ENCODE measurements at places on chromosomes 3 and 15.

DNA sequence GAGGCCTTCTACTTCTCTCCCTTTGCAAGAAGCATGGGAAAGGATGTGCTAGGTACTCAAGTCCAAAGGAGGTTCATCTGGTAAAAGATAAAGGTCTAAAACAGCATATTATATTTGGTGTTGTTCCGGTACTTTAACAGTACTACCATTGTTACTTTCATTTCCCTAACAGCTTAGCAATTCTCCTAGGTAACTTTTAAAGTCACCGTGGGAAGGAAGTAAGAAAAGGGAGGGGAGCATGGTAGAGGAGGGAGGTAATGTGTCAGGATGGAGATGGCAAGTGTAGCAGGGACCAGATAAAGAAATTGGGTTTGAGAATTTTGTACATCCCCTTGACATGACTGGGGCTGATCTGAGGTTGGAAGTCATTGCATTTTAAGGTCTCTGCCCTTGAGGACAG is 89.4 kb upstream of the SKOR1 start:
- DNase-seq, result no peak

GRCh38 chr15:37134699-37135131 is 34.4 kb upstream of the MEIS2 start:
- peak; percentile 18 for DNase-seq

GRCh38 chr15:39153716-39154115 is 427.2 kb upstream of the THBS1 start:
- DNase-seq, result no peak

- no peak for DNase-seq
These were observed 520.1 kb downstream of the ROBO1 start for GRCh38 chr3:79247725-79248043.

- DNase-seq, result peak; percentile 70
These were observed 2.7 kb upstream of the ALS2CL start for GRCh38 chr3:46695962-46696894.

DNA sequence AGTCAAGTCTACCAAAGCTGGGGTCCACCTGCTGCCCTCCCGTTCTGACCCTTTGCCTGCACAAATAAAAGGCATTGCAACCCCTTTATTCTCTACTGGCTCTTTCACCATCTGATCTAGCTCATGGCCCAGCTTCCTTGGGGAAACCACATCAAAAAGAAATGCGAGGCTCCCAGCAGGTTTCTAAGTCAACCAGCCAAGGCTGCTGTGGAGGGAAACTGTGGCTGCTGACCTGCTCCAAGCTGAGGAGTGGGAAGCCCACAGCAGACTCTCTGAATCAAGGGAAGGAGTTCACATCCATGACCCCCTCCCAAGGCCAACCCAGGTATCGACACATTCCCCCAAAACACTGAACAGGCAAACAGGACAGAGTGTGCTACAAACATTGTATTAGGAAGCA is 25.2 kb upstream of the SLCO2A1 start:
- DNase-seq, result no peak

DNA sequence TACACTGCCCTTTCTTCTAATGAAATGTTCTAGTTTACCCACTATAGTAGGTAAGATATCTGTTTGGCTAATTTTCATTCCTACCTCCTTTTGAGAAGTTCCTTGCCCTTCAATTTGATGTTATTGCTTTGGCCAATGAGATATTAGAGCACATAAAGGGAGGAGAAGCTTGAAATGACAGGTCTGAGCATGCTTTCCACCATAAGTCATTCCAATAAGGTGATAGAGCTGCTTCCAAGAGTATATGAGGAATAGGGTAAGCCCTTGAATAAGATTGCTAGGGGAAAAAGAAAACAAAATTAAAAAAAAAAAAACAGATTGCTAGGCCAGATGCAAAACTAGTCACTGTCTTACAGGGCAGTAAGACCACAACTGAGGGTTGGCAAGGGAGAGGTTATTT is 78.9 kb upstream of the TRIM42 start:
- no peak for DNase-seq

DNA sequence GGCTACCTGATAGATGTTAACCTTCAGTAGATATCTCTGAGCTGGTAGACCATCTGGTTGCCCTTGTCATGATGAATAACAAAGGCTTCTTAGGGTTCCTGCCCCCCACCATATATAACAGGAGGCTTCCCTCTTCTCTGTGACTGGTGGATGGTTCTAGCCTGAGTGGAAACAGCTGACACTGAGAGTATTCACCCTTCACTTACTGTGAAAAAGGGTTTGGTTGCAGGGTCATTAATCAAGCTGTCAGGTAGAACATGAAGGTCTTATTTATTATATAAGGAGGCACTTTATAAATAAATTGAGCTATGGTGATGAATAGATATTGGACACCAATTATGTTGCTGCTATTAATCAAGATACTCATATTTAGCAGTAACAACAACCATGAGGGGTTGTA is 58.6 kb downstream of the CACNA2D3 start:
- no peak for DNase-seq

- no peak for DNase-seq
These were observed 104.2 kb downstream of the FILIP1L start for GRCh38 chr3:100010087-100010417.

- DNase-seq, result peak; percentile 27
These were observed 315.0 kb upstream of the LRRFIP2 start for GRCh38 chr3:37489355-37489754.

GRCh38 chr3:36911990-36912804 is 32.7 kb downstream of the TRANK1 start:
- DNase-seq, result peak; percentile 58

- no peak for DNase-seq
These were observed 151.5 kb upstream of the BHLHE40 start for GRCh38 chr3:4827767-4828166.

DNA sequence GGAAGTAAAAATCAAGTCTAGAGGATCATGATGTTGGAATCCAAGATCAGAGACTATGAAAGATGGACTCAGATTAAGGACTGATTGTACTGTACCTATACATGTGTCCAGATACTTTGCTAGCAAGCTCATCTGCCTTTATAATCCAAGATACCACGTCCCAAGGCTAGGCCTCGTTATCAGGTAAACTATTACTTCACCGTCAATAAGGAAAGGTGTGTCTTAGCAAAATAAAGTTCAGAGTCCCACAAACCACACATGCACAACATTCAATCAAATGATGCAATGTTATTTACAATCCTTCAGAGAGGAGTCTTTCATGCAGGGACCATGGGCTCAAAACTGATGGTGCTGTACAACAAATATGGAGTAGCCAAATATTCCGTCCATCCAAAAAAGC is 1092.9 kb downstream of the IGSF11 start:
- no peak for DNase-seq

DNA sequence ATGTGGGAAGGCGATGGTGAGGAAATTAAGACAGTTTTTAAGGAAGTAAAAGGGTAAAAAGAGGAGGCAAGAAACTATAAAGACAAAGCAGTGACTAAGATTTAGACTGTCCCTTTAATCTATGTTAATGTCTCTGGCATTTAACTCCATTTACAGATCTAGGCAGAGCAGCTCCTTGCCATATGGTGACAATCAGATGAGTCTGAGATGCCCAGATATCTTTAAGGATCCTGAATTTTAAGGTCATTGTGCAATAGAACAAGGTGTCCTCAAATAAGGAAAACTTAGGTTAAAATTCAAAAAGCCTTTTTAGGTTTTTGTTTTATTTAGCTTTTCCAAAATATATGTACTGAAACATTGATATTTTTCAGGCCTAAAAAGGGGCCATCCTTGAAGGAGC is 24.1 kb downstream of the RASGRP1 start:
- DNase-seq, result no peak

DNA sequence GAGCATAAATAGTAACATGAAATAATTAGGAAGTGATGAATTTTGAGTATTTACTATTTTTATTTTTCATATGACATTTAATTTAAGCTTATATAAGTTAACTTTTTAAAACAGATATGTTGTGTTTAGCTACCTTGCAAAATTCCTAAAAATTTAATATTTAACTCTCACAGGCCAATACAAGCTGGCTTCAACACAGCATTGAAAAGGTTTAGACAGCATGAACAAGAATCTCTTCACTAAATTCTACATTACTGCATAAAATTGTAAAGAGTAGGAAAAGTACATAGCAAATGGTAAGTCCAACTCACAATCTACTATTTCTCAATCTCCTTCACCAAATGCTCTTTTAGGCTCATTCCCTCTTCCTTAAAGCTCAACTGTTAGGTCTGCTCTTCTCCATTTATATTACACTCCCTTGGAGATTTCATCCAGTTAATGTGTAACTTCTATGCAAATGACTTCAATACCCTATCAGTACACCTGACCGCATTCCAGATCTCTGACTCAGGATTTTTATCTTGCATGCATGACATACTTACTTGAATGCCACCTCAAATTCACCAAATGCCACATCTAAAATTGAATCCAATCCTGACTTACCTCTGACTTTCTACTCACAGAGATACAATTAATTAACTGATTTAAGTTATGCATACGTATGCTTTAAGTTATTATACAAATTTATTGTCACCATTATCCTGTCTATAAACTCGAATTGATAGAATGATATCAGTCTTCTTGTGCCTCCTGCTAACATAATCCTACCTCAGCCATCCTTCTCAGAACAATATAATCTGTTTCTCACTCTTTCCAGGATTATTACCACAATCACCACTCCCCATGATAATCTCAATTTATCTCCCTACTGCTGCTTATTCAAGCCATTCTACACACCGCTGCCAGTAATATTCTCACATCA is 127.0 kb downstream of the STAG1 start:
- peak; percentile 16 for DNase-seq

- no peak for DNase-seq
These were observed 236.8 kb upstream of the GBE1 start for GRCh38 chr3:81998139-81998755.

DNA sequence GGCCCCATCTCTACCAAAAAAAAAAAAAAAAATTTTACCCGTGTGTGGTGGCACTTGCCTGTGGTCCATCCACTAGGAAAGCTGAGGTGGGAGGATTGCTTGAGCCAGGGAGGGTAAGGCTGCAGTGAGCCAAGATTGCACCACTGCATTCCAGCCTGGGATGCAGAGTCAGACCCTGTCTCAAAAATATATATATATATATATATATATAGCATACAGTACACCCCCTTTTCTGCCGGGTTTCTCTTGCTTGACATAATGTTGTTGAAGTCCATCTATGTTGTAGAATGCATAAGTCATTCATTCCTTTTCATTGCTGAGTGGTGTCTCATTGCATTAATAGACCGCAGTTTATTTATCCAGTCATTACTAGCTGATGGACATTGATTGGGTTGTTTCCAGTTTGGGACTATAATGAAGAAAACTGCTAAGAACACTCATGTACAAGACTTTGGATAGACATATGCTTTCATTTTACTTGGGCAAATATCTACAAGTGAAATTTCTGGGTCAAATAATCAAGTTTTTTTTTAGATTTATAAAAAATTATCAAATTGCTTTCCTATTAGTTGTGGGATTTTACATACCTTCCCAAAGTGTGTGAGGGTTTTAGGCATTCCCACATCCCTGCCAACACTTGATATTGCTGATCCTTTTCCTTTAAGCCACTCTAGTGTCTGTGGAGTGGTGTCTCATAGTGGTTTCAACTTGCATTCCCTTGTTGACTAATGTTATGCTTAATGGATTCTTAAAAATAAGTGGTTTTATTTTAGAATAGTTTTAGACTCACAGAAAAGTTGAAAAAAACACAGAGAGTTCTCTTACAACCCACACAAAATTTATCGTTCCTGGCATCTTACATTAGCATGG is 2.1 kb upstream of the PRR20G start:
- no peak for DNase-seq

DNA sequence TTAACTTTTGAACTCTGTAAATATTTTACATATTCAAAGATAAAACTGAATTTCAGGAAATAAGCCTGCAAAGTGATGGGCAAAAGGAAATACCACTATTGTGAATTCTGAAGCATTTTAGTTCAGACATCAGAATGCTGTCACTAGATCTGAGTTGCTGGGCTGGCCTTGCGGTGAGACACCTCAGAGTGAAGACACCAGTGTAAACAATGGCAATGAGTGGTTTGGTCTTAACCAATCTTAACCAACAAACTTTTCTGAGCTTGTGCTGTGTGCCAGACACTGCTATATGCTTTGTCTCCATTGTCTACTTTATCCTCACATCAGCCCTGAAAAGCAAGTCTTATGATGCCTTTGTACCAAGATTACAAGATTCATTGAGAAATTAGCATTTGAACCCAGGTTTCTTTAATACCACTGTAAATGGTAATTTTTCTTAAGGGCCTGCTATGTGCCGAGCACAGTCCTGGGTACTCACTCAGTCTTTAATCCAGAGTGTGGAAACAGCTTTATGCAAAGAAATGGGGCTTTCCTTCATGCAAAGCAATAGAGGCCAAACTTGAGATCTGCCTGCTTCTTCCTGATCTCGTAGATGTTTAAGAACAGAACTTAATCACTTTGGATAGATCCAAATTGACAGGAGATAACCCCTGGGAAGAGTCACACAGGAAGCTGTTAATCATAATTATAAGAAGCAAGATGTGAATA is 55.0 kb downstream of the TMEM39A start:
- no peak for DNase-seq

DNA sequence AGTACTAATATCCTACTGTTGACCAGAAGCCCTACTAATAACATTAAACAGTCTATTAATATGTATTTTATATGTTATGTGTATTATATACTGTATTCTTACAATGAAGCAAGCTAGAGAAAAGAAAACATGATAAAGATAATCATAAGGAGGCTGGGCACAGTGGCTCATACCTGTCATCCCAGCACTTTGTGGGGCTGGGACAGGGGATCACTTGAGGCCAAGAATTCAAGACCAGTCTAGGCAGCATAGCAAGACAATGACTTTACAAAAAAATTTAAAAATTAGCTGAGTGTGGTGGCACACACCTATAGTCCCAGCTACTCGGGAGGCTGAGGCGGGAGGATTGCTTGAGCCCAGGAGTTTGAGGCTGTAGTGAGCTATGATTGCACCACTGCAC is 8.9 kb upstream of the HERC1 start:
- no peak for DNase-seq

GRCh38 chr3:14853271-14853951 is 34.6 kb downstream of the FGD5 start:
- no peak for DNase-seq

DNA sequence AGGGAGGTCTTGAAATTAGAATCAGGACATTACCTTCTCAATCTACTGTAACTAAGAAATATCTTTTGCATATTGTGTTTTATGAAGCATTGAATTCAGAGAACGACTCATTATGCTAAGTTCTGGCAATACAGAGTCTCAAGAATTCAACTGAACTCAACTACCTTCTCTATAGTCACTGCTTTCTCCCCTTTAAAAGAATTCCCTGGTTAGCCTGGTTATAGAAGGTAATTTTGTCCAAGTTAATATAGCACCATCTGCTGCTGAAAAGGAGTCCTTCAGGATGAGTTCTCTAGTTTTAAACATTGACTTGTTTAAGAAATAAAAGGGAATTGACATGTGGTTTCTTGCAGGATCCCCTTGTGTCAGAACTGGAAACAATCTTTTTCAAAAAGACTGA is 60.2 kb downstream of the IL16 start:
- peak; percentile 64 for DNase-seq

DNA sequence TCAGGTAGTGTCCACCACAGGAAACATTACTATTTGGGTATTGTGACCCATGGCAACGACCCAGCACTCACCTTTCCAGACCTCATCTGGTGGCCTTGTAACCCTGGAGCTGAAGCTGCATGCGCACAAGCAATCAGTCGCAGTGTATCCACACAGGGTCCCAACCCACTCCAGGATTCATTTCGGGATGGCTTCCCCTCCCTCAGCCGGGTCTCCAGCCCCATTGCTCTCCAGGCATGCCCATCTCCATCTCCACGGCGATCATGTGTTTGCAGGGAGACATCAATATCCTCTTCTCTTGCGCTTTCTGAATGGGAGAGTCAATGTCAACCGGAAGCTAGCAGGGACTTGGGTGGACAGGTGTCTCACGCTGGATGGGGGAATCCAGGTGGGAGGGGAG is 35.2 kb downstream of the GOLGA6L2 start:
- no peak for DNase-seq
